Tibial artery (tissue), 4 donors: ENCODE measurements at places on chromosomes 3 and 15.

DNA sequence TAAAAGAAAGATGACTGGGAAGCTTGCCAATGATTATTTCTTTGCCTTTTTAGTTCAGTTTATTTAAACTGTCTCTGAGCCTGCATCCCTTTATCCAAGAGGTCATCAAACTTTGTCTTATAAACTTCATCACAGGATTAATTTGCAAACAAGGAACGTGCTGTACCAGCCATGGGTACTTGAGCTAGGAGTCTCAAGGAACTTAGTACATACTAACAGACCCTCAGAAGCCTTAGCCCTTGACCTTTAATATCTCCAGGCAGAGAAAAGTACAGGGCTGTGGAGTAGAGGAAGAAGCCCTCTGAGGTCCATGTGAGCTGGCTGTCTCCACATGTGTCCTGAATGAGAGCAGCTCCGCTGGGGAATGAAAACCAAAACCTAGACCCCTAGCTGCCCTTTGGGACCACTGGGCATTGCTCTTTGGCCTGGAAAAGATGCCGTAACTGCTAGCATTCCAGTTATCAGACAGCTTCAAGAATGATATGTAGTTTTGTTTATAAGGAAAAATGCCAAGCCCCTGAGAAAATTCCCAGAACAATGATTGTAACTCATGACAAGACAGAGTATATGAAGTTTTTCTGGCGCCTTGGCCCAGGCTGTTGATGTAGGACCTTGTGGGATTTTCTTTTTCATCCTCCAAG lies 92.1 kb downstream of the ASB7 start:
- DNase-seq = peak; percentile 49

GRCh38 chr15:65947041-65947440 lies 77.8 kb downstream of the RAB11A start:
- DNase-seq = no peak

- DNase-seq = no peak
Measured at GRCh38 chr3:36904641-36905040, 40.2 kb downstream of the TRANK1 start.

DNA sequence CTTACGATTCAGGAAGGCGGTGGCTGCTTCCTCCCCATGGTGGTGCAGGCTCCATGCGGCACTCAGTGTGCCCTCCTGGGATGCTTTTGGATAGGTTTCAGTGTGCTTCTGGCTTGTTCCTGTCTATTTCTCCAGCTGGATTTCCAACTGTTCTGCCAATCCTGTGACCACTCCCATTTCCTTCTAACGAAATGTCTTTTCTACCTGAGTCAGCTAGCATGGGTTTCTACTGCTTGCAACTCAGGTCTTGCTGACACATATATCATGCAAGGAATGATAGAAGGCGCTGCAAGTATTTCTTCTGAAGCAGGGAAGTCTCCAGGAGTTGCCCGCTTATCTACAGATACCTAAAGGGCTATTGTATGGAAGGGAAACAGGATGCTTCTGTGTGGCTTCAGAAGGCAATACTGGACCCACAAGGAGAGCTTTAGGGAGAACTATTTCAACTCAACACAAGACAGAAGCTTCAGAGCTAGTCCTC lies 244.4 kb downstream of the OPA1 start:
- no peak for DNase-seq

- DNase-seq = no peak
Measured at GRCh38 chr15:89171136-89172072, 50.0 kb downstream of the RLBP1 start.

GRCh38 chr3:28290863-28291300 lies 49.5 kb downstream of the CMC1 start:
- no peak for DNase-seq

DNA sequence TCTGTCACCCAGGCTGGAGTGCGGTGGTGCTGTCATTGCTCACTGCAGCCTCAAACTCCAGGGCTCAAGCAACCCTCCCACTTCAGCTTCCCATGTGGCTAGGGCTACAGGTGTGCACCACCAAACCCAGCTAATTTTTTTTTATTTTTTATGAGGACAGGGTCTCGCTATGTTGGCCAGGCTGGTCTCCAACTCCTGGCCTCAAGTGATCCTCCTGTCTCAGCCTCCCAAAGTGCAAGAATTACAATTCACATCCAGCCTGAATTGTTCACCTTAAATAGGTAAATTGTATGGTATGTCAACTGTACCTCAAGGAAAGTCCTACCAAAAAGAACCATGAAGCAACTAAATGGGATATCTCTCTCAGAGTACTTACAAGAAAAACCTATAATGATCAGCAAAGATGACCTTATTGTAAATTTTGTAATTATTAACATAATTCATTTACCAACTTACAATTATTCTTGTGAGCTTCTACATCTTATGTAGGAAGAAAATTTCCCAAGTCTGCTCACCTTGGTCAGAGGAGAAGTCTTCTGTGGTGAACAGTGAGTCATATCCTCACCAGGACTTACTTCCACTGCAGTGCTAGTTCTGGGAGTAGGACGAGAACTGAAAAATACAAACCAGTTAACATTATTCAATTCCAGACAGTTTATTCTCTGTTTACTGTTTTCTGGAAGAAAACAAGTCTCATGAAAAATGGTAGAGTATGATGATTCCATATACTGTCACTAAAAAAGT lies 54.4 kb downstream of the ULK4 start:
- DNase-seq = no peak

- no peak for DNase-seq
Measured at GRCh38 chr15:41828807-41829141, 882 bp downstream of the JMJD7 start.

- no peak for DNase-seq
Measured at GRCh38 chr3:118932822-118933558, 101.7 kb downstream of the IGSF11 start.

DNA sequence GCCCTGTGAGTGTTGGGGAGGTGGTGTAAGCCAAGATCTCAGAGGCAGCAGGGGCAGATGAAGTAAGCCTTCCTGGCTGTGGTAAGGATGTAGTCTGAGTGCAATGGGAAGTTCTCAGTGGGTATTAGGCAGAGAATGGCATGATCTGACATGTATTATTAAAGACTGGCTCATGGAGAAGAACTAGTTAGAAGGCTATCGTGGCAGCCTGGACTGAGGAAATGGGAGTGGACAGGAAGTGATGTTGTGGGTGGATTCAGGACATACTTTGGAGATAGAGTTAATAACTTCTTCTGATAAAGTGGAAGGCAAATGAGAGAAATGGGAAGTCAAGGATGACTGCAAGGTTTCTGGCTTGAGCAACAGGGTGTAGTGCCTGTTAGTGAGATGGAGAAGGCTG lies 250.9 kb upstream of the CFAP20DC start:
- no peak for DNase-seq

GRCh38 chr3:54133196-54133595 lies 10.8 kb downstream of the CACNA2D3 start:
- DNase-seq = no peak

GRCh38 chr3:174168538-174169254 lies 690.4 kb upstream of the NAALADL2 start:
- no peak for DNase-seq

GRCh38 chr3:115341208-115341607 lies 194.1 kb upstream of the ZBTB20 start:
- DNase-seq = no peak

- DNase-seq = no peak
Measured at GRCh38 chr3:190325923-190326322, 3.7 kb upstream of the CLDN1 start.

- DNase-seq = no peak
Measured at GRCh38 chr3:37574177-37574943, 287.3 kb upstream of the CTDSPL start.

- no peak for DNase-seq
Measured at GRCh38 chr3:87196879-87197278, 30.2 kb upstream of the CHMP2B start.

DNA sequence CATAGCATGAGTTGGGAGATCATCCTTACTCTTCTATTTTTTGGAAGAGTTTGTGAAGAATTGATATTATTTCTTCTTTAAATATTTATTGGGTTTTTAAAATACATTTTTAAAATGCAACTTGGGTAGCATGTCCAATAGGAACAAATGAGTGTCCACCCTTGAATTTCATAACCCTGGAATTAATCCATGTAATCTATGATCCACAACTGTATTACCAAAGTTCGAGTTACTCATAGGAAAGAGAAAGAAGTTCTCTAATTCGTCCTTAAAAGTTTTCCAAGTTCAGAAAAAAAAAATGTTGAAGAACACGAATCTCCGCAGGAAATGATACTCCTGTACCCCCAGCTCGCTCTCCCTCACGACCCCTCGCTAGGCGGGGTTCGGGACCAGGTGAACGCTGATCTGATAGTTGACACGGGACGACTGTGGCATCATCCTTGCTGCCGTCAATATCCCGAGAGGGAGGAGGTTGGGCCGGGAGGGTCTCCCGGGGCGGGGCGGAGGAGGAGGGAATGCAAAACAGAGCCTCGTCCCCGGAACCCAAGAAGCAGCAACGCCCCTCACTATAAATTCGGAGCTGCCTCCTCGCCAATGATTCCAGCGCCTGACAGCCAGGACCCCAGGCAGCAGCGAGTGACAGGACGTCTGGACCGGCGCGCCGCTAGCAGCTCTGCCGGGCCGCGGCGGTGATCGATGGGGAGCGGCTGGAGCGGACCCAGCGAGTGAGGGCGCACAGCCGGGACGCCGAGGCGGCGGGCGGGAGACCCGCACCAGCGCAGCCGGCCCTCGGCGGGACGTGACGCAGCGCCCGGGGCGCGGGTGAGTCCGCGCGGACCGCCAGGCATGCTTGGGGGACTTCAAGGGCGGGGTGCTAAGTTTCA lies at the start of gene AGTR1:
Gene AGTR1, plus strand, starts transcription at position 598 of the 884 bp plus-strand sequence. CDS start 43,133 bp downstream, outside the sequence.
- DNase-seq = peak; percentile 85

- DNase-seq = peak; percentile 16
Measured at GRCh38 chr3:194303749-194304148, 47.4 kb downstream of the CPN2 start.

DNA sequence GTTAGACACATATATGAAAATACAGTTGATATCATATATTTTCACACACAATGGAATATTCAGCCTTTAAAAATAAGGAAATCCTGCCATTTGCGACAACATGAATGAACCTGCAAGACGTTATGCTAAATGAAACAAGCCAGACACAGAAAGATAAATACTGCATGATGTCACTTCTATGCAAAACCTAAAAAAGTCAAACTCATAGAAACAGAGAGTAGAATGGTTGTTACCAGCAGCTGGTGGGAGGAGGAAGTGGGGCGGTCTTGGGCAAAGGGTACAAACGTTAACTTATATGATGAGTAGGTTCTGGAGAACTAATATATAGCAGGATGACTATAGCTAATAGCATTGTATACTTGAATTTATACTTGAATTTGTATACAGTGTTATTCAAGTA lies 213.2 kb upstream of the NR2F2 start:
- DNase-seq = no peak

DNA sequence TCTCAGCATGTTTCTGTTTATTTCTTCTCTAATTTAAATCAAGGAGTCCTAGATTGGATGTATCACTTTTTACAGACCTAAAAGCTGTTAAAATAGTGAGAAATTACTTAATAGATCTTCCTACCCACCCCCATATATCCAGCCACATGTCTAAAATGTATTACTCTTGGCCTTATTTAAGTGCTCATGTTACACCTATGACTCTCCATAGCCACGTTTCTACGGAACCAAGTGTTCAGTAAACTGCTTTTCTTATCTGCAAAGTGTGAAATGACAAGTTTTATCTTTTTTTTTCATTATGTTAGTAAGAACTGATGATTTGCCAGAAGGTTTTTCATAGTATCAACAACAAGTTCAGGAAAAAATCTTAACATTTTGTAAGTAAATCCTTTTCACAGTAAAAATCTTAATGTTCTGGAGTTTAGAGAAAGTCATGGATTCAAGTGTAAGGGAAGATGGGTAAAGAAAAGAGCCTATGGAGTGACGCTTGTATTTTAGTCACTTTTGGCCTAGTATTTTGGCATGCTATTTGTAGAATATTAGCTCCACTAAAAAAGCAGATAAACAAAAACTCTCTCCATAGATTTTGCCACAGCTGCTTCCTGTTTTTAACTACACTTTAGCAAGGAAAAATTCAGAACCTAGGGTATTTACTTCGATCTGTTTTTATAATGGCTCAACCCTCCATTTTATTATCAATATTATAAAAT lies 41.2 kb upstream of the IGSF10 start:
- DNase-seq = no peak

DNA sequence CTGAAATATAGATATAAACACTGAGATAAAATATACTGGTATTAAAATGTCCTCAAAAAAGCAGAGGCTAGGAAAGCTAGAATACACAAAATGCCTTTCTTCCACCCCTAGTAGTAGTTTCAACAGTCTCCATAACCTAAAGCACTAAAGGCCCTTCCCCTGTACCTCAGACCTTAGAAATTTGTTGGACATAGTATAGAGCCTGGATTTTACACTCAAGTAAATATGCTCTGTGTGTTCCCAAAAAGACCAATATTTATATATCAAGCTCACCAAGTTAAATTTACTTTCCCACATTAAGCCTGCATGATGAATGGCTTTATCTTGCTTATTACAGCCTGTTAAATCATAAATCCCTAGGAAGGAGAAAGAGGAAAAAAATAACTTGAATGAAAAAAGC lies 378.7 kb upstream of the AZI2 start:
- DNase-seq = no peak

- no peak for DNase-seq
Measured at GRCh38 chr3:81676706-81677456, 84.6 kb downstream of the GBE1 start.

GRCh38 chr3:107651782-107652181 lies 129.0 kb downstream of the BBX start:
- no peak for DNase-seq

- DNase-seq = no peak
Measured at GRCh38 chr3:58487140-58487886, 4.6 kb upstream of the KCTD6 start.

DNA sequence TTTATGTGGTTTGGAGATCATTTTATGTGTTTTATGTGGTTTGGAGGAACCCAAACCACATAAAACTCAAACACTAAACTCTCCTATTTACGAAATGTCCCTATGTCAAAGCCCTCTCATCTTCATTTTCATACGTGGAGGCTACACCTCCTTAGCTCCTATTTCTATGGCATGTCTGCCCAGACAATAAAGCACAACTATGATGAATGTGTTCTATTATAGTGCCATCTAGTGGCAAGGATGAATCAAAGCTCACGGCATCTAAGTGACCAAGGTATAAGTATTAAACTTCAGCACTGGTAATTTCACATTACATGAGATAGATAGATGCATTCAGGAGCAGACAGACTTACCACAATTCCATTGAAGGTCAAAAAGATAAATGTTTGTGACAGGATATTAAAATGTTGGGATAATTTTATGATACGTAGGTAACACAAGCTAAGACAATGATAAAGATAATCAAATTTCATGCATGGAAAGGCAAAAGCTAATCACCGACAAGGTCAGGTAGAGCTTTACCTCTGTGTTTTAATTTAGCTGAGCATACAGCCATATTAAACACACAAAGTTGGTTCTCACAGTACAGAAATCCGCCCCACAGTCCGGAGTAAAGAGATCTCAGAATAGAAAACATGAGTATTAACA lies 130.6 kb upstream of the FHIT start:
- DNase-seq = no peak

GRCh38 chr3:139987908-139988307 lies 52.9 kb downstream of the CLSTN2 start:
- DNase-seq = no peak

- DNase-seq = no peak
Measured at GRCh38 chr15:57442335-57442734, 66.0 kb downstream of the CGNL1 start.

GRCh38 chr3:188830893-188831292 lies 340.9 kb upstream of the TPRG1 start:
- DNase-seq = no peak
